ENCODE measurements at places on chromosomes 7 and 10. TPM values are rescaled to one million over a fixed set of nuclear protein-coding genes. Genes with fewer than 3 reads are reported as not detected.

- peaks cover 3% of the 10 kb centered on the region for H3K27me3 ChIP-seq
- H3K27ac ChIP-seq: no peak overlapping the region
- DNase-seq: no peak
- peaks cover 47% of the 10 kb centered on the region for H3K4me1 ChIP-seq
- no peak overlapping the region for H3K4me3 ChIP-seq
Observed at GRCh38 chr10:47042780-47043750, 131.8 kb downstream of the PTPN20 start.

- no peak for DNase-seq
- H3K4me1 ChIP-seq: no peaks in the 10 kb centered on the region
- H3K36me3 ChIP-seq: no peaks in the 10 kb centered on the region
- H3K27ac ChIP-seq: no peak overlapping the region
- H3K4me3 ChIP-seq: no peak overlapping the region
Observed at GRCh38 chr10:44492678-44493077, 107.8 kb upstream of the CXCL12 start.

DNA sequence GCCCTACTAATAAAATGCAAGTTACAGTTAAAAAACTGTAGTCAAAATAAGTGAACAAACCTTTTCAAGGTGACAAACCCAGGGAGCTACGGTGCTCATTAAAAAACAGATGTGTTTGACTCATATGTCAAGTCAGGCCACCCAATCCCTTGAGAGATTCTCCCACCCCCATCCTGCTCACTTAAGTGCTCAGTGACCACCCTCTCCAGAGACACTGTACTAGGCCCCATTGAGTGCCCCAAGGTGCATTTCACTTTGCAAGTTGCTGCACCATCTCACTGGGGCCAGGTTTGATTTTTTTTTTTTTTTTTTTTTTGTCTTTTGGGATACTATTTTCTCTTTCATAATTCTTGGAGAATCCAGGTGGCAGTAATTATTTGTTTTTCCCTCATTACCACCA is 1.9 kb downstream of the ERV3-1 start:
- peaks cover 16% of the 10 kb centered on the region for H3K36me3 ChIP-seq
- H3K27me3 ChIP-seq: no peaks in the 10 kb centered on the region
- no peak for DNase-seq
- no peak overlapping the region for H3K27ac ChIP-seq
- H3K4me3 ChIP-seq: no peak overlapping the region

- H3K4me1 ChIP-seq: no peaks in the 10 kb centered on the region
- no peaks in the 10 kb centered on the region for H3K36me3 ChIP-seq
- no peak for DNase-seq
Observed at GRCh38 chr7:124269774-124270173, 236.9 kb upstream of the TMEM229A start.

GRCh38 chr7:31373337-31374289 is 33.1 kb upstream of the NEUROD6 start:
- no peaks in the 10 kb centered on the region for H3K4me1 ChIP-seq
- DNase-seq: peak; percentile 72
- H3K4me3 ChIP-seq: no peak overlapping the region
- H3K27me3 ChIP-seq: peaks cover 6% of the 10 kb centered on the region
- H3K27ac ChIP-seq: no peak overlapping the region
- no peaks in the 10 kb centered on the region for H3K36me3 ChIP-seq

GRB10 gene
- 13.0 TPM for total RNA-seq

LRRN3 gene
- total RNA-seq: 10.1 TPM

ZNF365 gene
- total RNA-seq: 0.13 TPM

Data from muscle of leg (tissue), 16 donors.